Activated CD4-positive, alpha-beta memory T cell treated with anti-CD3 and anti-CD28 coated beads, Interleukin-2, amount 10 ng/mL, durations not matched to agents 7 days and 5 days (primary cell): ENCODE measurements at places on chromosomes 6 and 20. TPM values are rescaled to one million over a fixed set of nuclear protein-coding genes. Genes with fewer than 3 reads are reported as not detected.

GRCh38 chr6:19988555-19988954, 151.4 kb downstream of the ID4 start:
- H3K27ac ChIP-seq: no peak overlapping the region
- peaks cover 5% of the 10 kb centered on the region for H3K27me3 ChIP-seq
- DNase-seq: no peak
- H3K4me3 ChIP-seq: no peak overlapping the region
- no peaks in the 10 kb centered on the region for H3K4me1 ChIP-seq

GRCh38 chr6:105797983-105798453, 288.1 kb upstream of the PRDM1 start:
- DNase-seq: no peak
- H3K4me1 ChIP-seq: peaks cover 57% of the 10 kb centered on the region
- no peaks in the 10 kb centered on the region for H3K27me3 ChIP-seq
- H3K36me3 ChIP-seq: peaks cover 17% of the 10 kb centered on the region
- H3K27ac ChIP-seq: no peak overlapping the region
- H3K4me3 ChIP-seq: no peak overlapping the region

DNA sequence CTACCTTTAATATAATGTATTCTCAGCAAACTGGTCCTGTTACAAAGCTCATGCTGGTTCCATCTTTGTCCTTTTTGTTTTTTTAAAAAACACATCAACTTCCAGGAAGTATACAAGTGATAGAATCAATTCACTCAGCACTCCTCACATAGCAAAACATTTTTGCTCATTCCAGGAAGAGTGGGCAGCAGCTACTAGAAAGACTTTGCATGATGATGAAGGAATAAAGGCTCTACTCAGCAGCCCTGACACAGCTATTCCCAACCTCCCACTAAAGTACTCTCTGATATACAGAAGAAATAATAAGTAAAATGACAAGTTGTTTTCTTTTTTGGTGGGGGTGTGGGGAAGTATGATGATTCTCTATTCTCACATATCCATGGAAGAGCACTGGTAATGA, 61.2 kb downstream of the RGS17 start:
- DNase-seq: no peak
- H3K36me3 ChIP-seq: no peaks in the 10 kb centered on the region
- H3K27ac ChIP-seq: no peak overlapping the region
- H3K27me3 ChIP-seq: peaks cover 5% of the 10 kb centered on the region

RAB32 gene
- not detected for total RNA-seq

DNA sequence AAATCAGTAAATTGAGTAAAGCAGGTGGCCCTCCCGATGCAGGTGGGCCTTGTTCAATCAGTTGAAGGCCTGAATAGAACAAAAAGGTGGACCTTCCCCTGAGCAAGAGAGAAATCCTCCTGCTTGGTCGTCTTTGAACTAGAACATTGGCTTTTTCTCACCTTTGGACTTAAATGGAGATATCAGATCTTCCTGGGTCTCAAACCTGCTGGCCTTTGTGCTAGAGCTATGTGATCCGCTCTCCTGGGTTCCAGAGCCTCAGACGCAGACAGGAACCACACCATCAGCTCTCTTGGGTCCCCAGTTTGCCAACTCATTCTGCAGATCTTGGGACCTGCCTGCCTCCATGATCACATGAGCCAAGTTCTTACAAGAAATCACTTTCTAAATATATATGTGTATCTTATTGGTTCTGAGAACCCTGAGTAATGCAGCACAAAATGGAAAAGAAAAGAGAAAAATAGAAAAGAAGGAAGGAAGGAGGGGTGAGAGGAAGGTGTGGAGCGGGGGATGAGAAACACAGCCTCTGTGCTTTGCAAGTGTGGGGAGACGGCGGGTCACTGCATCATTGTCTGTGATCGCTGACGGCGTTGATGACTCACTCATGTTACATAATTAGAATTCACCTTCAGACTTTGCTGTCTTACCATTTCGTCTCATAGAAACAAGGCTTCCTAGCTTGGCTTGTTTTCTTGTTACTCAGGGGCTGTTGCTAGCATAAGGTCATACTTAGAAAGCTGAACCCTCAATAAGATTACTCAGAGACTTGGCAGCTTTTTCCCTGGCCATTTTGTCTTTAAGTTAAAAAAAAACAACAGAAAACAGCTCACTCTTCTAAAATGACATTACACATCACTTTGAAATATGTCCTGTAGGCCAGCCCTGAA, 85.7 kb upstream of the NEDD9 start:
- peaks cover 67% of the 10 kb centered on the region for H3K36me3 ChIP-seq
- H3K27me3 ChIP-seq: no peaks in the 10 kb centered on the region
- peaks cover 56% of the 10 kb centered on the region for H3K4me1 ChIP-seq
- no peak overlapping the region for H3K4me3 ChIP-seq

BTN2A1 gene
- 31.0 TPM for total RNA-seq

DNA sequence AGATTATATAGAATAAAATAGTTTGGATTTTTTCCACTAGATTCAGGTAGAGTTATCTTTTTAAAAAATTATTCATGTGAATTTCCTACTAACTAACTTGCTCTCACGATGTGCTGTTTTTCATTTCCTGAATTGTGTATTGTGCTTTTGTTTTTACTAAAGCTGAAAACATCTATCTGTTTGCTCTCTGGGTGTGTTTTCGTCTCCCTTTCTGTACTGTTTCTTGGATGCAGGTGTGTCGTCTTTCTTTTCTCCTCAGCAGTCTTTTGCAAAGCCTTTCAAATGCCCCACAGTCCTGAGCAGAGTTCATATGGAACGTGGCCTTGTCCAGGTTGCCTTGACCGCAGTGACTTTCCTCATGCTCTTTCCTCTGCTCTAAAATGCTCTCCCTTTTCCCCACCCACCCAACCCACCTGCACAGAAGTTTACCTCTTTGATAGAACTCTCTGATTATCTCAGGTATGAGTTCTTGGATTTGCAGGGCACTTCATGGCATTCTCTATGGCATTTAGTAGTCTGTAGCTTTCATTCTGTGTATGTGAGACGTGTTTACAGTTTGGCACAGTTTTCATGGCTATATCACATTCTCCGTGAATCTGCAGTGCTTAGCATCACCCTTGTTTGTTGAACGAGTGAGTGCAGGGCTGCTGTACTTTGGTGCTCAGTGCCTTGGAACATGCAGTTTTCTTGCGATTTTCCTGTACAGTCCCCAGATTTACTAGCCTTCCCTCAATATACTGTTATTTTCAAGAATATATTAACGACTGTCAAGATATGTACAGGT, 77.1 kb downstream of the FARS2 start:
- H3K27ac ChIP-seq: peak overlapping the region; percentile 72
- no peaks in the 10 kb centered on the region for H3K27me3 ChIP-seq
- H3K4me1 ChIP-seq: peaks cover 29% of the 10 kb centered on the region
- H3K36me3 ChIP-seq: peaks cover 2% of the 10 kb centered on the region
- DNase-seq: no peak

DNA sequence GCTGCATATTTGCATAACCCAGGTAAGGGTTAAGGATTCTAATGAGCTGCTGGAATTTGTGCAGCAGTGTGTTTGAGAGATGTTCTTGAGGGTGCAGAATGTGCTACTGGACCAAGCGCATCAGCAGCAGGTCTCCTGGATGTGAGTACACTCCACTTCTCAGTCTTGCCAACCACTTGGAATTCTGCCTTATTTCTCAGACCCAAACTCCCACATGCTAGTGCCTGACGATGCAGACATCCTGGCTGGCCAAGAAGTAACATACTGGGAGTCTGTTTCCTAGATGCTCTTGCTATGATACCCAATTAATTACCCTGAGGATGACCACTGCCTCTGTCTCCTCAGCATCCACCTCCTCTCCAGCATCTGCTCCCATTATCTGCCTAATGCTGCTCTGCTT, 186.6 kb downstream of the MOXD1 start:
- H3K36me3 ChIP-seq: no peaks in the 10 kb centered on the region
- no peak overlapping the region for H3K4me3 ChIP-seq
- peaks cover 6% of the 10 kb centered on the region for H3K27me3 ChIP-seq
- DNase-seq: no peak
- H3K27ac ChIP-seq: no peak overlapping the region

- no peaks in the 10 kb centered on the region for H3K4me1 ChIP-seq
- no peak overlapping the region for H3K4me3 ChIP-seq
- no peaks in the 10 kb centered on the region for H3K27me3 ChIP-seq
- no peak for DNase-seq
- H3K36me3 ChIP-seq: no peaks in the 10 kb centered on the region
Observed at GRCh38 chr6:121549736-121550135, 114.3 kb downstream of the GJA1 start.

- no peak for DNase-seq
- no peak overlapping the region for H3K4me3 ChIP-seq
- H3K27me3 ChIP-seq: no peaks in the 10 kb centered on the region
- no peaks in the 10 kb centered on the region for H3K4me1 ChIP-seq
- H3K27ac ChIP-seq: no peak overlapping the region
Observed at GRCh38 chr6:51108563-51109234, 290.0 kb downstream of the TFAP2B start.

- DNase-seq: no peak
- H3K4me3 ChIP-seq: no peak overlapping the region
- H3K36me3 ChIP-seq: no peaks in the 10 kb centered on the region
- no peak overlapping the region for H3K27ac ChIP-seq
- H3K4me1 ChIP-seq: no peaks in the 10 kb centered on the region
- H3K27me3 ChIP-seq: peaks cover 28% of the 10 kb centered on the region
Observed at GRCh38 chr6:15672818-15673217, 10.0 kb upstream of the DTNBP1 start.

DNA sequence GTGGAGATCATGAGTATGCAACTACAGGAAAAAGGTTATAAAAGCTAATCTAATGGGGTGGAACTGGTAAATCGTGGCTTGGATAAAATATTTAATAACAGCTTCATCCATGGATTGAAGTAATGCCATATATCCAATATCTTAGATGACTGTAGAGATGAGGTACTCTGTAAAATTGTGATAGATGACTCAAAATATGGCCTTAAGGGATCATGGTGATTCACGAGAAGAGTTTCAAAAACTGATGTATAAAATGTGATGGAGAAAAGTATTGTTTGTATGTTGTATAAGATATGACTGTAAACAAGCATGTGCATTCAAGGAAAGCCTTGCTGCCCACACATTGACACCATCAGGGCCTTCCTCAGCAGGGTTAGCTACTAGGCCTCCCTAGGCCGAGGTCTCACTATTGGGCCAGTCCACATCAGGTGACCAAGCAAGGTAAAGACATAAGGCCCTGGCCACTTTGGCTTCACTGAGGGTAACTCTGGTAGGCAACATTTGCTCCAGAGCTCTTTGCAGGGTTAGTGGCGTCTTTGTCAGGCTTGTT, 17.7 kb upstream of the CCN6 start:
- no peaks in the 10 kb centered on the region for H3K27me3 ChIP-seq
- H3K36me3 ChIP-seq: no peaks in the 10 kb centered on the region
- no peak for DNase-seq
- no peak overlapping the region for H3K4me3 ChIP-seq
- H3K27ac ChIP-seq: no peak overlapping the region
